ENCODE measurements at places on chromosomes 7 and 10. TPM values are rescaled to one million over a fixed set of nuclear protein-coding genes. Genes with fewer than 3 reads are reported as not detected.

ODAD2 gene
- total RNA-seq = not detected

ALOX5 gene
- total RNA-seq = 354 TPM

SLC13A1 gene
- 0.10 TPM for total RNA-seq

SPDYE11 gene
- not detected for total RNA-seq

FAM171A1 gene
- not detected for total RNA-seq

CYP3A4 gene
- total RNA-seq = not detected

FGFR2 gene
- not detected for total RNA-seq

- DNase-seq = no peak
Observed at GRCh38 chr10:13608246-13608853, 21.6 kb downstream of the PRPF18 start.

- no peak for DNase-seq
Observed at GRCh38 chr10:33335801-33336581, 1.5 kb upstream of the NRP1 start.

DNA sequence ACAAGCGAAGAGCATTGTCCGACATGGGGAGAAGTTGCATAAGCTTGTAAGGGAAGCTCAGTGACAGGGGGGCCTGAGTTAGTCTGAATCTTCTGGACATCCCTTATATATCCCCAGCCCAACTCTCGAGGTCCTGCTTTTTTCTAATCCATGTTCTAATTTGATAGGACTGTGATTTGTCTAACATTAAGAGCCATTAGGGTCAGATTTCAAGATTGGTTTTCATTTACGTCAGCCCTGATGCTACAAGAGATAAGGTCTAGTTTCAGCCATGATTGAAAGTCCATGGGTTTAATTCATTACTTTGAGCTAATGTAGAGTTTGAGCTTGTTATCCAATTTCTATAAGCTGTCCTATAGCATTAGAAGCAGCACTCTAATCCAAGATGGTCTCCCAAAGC lies 20.3 kb downstream of the TLX1 start:
- DNase-seq = no peak

DNA sequence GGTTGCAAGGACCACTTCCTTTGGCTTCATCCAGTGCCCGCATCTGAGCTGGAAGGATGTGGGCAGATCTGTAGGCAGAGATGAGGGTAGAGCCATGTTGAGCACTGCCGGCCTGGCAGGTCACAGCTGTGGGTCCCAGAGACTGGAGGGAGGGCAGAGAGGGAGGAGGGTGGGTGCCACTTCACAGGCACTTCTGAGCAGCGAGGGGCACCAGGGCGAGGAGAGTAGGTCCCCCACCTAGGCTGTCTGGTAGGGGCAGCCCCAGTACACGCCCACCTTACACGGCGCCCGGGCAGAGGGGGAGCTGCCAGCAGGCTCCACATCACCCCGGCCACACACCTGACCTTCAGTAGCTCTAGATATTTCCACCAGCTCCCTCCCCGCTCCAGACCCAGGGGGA lies 473.0 kb upstream of the FOXK1 start:
- DNase-seq = no peak

DNA sequence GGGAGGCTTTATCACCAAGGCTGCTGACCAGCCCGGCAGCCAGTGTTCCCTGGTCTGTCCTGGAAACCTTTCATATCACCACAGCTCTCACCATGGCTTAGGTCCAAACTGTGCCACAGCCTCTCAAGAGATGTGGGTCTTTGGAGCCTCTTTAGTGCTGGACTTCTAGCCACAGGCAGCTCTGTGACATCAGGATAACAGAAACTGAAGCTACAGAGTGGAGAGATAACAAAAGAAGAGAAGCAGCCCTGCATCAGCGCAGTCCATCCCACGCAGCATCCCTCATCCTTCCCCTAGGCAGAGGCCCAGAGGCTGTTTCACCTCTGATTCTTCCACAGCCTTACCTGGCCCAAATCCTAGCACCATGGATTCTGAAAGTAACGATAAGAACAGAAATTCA lies 187.9 kb upstream of the KMT2E start:
- DNase-seq = no peak

- no peak for DNase-seq
Observed at GRCh38 chr10:124279882-124280281, 138.8 kb downstream of the OAT start.

GRCh38 chr10:51567271-51567670 lies 132.1 kb downstream of the CSTF2T start:
- no peak for DNase-seq

DNA sequence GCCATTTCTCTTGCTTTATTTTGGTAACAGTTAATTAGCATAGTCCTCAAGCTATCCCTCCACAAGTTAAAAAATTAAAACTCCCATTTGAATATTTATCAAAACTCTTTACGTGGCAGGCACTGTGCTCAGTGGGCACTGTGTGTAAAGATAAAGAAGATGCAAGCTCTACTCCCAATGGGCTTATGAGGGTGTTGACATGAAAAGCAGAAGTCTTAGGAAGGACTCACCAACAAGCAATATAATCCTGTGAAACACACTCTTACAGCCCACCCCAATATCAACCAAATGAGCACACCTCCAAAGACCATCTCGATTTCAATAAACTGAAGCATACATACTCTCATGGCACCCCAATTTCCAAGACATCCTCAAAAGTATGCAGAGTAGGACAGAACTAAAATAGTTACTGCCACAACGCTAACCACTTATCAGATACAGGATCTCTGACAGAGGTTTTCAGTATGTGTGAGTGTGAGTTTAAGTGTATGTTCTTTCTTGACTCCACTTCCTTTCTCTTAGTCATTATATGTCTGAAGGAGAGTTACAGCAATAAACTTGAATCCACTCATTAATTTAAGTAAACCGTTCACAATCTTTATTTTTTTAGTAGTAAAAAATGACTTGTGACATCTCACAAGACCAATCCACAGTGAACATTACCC lies 120.0 kb downstream of the PDE1C start:
- no peak for DNase-seq

DNA sequence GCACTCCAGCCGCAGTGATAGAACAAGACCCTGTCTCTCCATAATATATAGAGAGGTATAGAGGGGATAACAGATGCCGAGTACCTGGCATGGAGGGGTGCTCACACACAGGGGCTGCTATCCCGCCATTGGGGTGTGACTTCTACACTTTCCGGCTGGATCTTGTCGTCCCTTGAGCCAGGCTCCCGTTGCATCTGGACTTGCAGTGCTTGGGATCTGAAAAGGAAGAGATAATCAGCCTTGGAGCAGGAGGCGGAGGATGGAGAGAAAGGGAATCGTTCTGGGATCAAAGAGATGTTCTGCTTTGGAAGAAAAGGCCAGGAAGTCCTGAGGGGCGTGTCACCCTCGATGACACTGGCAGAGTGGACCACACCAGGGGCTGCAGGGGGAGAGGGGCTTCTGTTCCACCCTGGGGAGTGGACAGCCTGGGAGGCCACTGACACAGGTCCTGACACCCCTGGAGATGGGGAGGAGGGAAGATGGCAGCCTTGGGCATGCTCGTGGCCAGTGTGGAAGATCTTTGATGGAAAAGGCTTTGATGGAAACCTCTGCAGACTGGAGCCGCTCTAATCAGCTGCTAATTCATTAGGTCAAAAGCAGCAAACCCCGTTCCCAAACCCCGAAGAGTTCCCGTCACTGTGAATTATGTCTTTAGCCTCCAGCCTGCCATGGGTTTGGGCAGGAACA lies 85.1 kb downstream of the CARD11 start:
- DNase-seq = no peak

DNA sequence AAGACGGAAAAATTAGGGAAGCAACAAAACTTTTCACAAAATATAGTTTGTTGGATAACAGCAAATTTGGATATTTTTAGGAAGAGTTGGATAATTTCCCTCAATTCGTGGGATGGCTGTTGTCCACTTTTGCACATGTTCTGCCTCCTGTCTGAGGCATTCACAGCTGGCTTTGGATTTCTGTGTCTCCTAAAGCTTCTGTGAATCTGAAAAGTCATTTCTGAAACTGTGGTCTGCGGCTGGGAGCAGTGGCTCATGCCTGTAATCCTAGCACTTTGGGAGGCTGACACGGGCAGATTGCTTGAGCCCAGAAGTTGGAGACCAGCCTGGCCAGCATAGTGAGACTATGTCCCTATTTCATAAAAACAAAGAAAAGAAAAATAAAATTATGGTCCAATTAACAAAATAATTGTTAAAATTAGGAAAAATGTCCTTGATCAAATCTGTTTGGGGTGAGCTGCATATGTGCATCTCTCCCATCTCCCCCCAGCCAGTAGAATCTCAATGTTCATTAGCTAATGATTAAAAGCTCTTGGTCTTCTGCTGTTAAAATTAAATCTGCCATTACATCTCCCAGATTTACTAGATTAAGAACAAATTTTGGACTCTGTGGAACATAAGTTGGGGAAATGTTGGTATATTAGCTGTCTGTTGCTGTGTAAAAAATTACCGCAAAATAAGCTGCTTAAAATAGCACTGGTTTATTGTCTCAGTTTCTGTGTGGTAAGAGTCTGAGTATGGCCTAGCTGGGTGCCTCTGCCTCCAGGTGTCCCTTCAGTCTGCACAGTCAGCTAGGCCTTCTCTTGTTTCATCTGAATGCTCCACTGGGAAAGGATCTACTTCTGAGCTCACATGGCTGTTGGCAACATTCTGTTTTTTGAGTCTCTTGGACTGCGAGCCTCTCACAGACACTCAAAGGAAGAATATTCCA lies 332.0 kb upstream of the FZD1 start:
- DNase-seq = no peak

- DNase-seq = peak; percentile 46
Observed at GRCh38 chr7:94276795-94277194, 117.9 kb upstream of the COL1A2 start.

GRCh38 chr7:126574276-126575250 lies 678.2 kb downstream of the GRM8 start:
- no peak for DNase-seq

DNA sequence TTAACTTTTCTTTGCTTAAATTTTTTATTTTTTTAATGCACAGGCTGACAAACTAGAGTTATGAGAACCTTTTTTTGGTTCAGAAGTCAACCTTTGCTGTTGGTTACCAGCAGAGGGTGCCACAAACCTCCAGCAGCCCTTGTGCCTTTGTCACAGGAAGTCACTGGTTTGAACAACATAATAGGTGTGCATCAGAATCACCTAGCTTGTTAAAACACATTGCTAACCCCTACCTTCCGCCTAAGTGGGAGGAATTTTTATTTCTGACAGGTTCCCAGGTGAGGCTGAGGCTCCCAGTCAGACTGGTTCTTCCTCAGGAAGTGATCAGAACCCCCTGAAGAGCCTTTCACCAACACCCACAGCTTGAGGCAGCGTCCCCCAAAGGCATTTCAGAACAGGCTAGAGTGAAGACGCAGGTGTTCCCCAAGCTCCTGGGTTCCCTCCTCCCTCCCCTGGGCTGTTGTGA lies 22.6 kb upstream of the VDAC2 start:
- peak; percentile 77 for DNase-seq

DNA sequence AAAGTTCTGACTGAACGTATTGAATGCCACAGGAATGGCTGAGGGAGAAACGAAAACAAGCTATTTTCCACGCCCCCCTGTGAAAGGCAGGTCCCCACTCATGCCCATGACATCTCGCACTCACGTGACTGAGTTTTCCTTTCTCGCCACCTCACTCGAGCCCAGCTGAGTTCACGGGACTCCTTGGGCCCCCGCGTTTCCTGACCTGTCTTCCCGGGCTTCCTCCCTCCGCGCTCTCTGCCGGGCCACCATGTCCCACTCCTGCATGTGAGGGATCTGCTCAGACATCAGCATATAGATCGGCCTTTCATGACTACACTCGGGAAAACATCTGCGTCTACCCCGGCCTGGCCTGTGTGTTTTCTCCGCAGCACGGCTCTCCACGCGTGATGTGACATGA lies 226.0 kb upstream of the ADARB2 start:
- DNase-seq = no peak

- no peak for DNase-seq
Observed at GRCh38 chr7:42107484-42108240, 129.3 kb downstream of the GLI3 start.

- no peak for DNase-seq
Observed at GRCh38 chr10:22459496-22459895, 114.2 kb downstream of the SPAG6 start.

GRCh38 chr7:51666751-51667150 lies 350.1 kb upstream of the COBL start:
- no peak for DNase-seq

DNA sequence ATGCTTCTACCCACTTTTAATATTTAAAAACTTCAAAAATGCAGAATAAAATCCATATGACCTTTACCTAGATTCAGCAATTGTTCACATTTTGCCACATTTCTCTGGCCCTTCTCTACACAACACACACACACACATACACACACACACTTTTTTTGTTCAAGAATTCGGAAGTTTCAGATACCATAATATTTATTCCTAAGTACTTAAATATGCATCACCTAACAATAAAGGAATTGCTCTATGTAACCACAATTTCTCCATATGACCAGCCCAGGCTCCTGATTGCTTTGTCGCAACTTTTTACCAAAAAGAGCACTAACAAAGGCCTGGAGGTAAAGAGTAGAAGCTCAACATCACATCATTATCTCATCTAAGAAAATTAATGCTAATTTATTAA lies 106.6 kb downstream of the FAS start:
- DNase-seq = no peak

DNA sequence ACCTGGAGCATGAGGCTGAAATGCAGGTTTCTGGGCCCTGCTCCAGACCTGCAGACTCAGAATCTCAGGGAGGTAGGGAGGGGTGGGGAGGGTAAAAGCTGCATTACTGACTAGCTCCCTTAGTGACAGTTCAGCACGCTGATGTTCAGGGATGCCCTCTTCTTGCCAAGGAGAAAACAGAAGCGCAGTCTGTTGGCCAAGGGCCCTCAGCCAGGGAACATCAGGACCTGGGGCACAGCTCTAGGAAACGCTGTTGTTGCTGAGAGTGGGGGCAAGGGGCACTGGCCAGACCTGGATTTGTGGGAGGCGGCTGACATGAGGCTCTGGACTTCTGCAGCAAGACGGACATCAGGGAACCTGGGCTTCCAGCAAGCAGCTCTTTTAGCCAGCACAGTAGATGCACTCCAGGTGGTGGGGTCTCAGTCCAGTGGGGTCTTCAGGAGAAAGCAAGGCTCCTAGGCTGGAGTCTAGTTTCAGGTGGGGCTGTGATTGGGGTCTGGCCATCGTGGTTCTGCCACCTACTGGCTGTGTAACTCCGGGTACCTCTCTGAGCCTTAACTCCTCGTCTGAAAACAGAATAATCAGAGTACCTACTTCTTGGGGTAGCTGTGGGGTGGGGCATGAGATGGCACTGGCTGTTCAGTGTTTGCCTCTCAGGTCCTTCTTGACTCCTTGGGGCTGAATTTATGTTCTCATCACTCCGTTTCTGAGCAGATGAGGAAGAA lies 72.9 kb upstream of the PRLHR start:
- DNase-seq = no peak

GRCh38 chr7:151045262-151045661 lies 3.1 kb upstream of the ASIC3 start:
- DNase-seq = no peak

Data from B cell (primary cell).